Hair follicular keratinocyte (primary cell): ENCODE measurements at places on chromosomes 4 and X. TPM values are rescaled to one million over a fixed set of nuclear protein-coding genes. Genes with fewer than 3 reads are reported as not detected.

TLR1 gene
- 0.61 and 2.4 TPM in 2 replicates for total RNA-seq

BBS7 gene
- 14.9 and 26.7 TPM in 2 replicates for total RNA-seq

PROM1 gene
- not detected in 2 replicates for total RNA-seq

PTTG2 gene
- total RNA-seq, result not detected in 2 replicates

STAG2 gene
- total RNA-seq, result 29.8 and 40.5 TPM in 2 replicates

GUCY1A1 gene
- 0.08 and 0.42 TPM in 2 replicates for total RNA-seq

CCDC110 gene
- total RNA-seq, result not detected in 2 replicates

ZNF275 gene
- 4.5 and 5.2 TPM in 2 replicates for total RNA-seq

FGA gene
- not detected in 2 replicates for total RNA-seq

JCHAIN gene
- total RNA-seq, result not detected in 2 replicates

P2RY4 gene
- not detected in 2 replicates for total RNA-seq
